ENCODE measurements at places on chromosomes 6 and 20.

DNA sequence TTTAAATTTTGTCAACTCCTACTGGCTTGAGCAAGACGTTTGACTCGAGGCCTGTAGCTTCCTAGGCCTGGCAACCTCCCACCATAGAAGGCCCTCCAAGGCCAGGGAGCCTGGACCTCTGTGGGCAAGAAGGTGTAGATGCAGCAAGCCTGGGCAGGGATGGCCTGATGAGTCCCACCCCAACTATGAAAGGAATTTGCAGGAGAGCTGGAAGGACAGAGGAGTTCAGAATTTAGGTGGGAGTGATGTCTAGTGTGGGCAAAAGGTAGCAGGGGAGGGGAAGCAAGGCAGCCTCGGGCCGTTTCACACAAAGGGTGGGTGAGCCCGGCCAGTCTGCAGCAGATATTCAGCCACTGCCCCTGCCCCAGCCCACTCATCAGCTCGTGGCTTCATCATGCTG, 245.2 kb downstream of the CDH26 start:
- no peak for DNase-seq

- no peak for DNase-seq
Measured at GRCh38 chr20:63980317-63980805, 571 bp upstream of the PRPF6 start.

- no peak for DNase-seq
Measured at GRCh38 chr6:36221674-36222073, 25.1 kb downstream of the BRPF3 start.

GRCh38 chr6:114998492-114998891, 655.7 kb upstream of the HS3ST5 start:
- no peak for DNase-seq

- no peak for DNase-seq
Measured at GRCh38 chr20:18477821-18478220, 10.6 kb downstream of the POLR3F start.

GRCh38 chr6:159100395-159101182, 55.8 kb upstream of the TAGAP start:
- DNase-seq: no peak

- DNase-seq: no peak
Measured at GRCh38 chr20:47035026-47035590, 140.5 kb downstream of the EYA2 start.

All from stimulated activated CD8-positive, alpha-beta memory T cell treated with anti-CD3 and anti-CD28 coated beads, Interleukin-2, amount 100 ng/mL, for 1 hour (primary cell).